ENCODE measurements at places on chromosomes 7 and 10.

DNA sequence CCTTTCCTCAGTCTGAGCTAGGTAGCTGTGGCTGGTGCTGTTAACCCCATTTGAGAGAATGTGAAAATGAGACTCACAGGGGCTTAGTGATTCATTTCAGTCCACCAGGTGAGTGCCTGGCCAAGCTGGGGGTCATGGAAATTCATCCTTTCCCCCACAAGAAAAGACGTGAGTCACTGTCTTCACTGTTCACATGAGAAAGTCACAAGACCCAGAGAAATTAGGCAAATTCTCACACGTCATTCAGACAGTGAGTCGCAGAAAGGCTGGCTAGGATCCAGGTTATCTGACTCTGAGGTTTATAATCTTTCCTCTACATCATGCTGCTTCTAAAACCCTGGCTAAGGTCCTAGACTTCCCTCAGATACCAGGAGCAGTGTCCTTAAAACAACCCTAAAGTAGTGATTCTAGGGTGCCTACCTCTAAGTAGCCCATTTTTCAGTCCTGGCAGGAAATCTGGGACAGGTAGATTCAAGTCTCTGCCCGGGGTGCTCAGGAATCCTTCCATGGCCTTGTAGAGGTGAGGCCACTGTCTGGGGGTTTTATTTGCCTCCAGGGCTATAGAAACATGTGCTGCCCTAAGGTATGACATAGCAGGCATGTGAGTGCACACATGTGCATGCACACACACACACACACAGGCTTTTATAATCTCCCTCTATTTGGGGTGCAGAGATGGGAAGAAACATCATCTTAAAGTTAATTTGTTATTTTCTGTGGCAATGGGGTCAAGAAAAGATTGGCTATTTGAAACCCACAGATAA lies 427.9 kb upstream of the CELF2 start:
- peak; percentile 92 for DNase-seq

DNA sequence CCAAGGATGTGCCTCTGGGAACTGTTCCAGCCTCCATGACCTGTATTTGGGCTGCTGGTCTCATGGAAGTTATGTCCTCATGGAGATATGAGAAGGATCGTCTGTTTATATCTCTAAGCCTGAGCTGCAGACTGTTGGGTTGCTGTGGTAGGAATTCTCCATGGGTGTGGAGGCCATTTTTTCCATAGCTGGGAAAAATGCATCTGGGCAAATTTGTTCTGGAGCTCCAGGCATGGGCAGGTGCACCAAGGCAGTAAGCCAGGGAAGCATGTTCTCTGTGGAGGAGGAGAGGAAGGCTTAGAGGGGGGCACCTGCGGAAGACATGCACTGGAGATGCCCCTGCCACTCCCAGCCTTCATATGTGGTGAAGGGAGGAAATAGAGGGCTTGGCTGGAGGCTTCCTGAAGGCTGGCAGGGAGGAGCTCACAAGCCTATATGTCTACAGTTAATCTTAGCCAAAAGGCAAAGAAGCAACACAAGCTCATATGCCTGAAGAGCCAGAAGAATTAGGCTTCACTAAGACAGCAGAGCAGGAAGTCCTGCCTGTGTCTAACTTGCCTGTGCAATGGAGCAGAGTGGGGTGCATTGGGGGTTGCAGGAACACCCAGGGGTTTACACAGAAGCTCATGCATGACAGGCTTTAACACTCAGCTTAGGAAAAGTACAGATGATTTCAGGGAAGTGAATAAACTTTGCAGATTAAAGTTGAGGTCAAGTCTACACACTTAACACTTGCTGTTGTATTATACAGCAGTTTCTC lies 35.1 kb upstream of the CXCL12 start:
- no peak for DNase-seq

GRCh38 chr7:36637417-36637816 lies 86.9 kb downstream of the AOAH start:
- DNase-seq, result no peak

DNA sequence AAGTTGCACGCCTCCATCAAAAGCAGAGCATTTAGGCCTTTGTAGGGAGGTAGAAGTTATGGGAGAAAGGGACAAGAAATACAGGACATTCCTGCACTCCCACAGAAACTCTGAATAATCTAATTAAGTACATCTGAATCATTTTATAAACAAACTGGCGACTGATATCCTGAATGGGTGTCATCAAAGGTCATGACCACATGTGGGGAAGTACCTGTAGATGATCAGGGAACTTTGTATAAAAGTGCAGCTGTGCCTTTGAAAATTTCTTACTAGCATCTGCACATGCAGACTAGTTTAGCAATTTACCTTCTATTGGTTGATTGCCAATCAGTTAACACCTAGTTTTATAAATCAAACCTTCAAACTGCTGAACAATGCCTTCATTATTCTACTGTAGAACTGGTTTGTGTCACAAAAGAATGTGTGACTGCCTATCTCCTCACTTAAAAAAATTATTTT lies 17.1 kb downstream of the STEAP4 start:
- no peak for DNase-seq
